Head of caudate nucleus (tissue), 42 donors: ENCODE measurements at places on chromosomes 12 and 14.

- no peak for DNase-seq
Observed at GRCh38 chr14:103347091-103347815, 13.2 kb downstream of the EIF5 start.

- no peak for DNase-seq
Observed at GRCh38 chr14:19947413-19948090, 16.8 kb downstream of the OR4K1 start.

GRCh38 chr12:71432936-71433335 lies 6.7 kb upstream of the LGR5 start:
- no peak for DNase-seq

- DNase-seq: no peak
Observed at GRCh38 chr12:64007853-64008252, 163.4 kb downstream of the SRGAP1 start.

- DNase-seq: no peak
Observed at GRCh38 chr12:68981516-68981915, 48.5 kb upstream of the CPM start.

- peak; percentile 81 for DNase-seq
Observed at GRCh38 chr14:61894452-61895077, 132.3 kb downstream of the SNAPC1 start.

GRCh38 chr14:104786091-104786586 lies 9.4 kb downstream of the AKT1 start:
- DNase-seq: no peak

DNA sequence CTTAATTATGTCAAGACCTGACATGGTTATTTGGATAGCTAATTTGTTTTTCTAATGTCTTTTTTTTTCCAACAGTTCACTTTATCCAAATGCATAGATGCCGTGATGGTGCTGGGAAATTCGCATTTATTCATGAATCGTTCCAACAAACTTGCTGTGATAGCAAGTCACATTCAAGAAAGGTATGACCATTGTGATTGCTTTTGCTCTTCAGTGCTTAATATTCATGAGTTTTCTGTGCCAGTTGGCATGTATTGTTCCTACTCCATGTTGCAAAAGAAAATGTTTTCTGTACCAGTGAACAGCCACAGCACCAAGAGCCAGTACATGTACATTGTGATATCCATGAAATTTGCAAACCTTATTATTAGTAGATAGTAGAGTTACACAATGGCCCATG lies 11.8 kb downstream of the GTF2H3 start:
- DNase-seq: no peak

- no peak for DNase-seq
Observed at GRCh38 chr14:105051182-105052109, 13.8 kb downstream of the GPR132 start.

- peak; percentile 76 for DNase-seq
Observed at GRCh38 chr14:78848234-78848820, 678.2 kb downstream of the NRXN3 start.

GRCh38 chr12:25254271-25254880 lies 3.6 kb upstream of the KRAS start:
- no peak for DNase-seq

GRCh38 chr12:124327362-124328043 lies 32.6 kb downstream of the RFLNA start:
- no peak for DNase-seq

DNA sequence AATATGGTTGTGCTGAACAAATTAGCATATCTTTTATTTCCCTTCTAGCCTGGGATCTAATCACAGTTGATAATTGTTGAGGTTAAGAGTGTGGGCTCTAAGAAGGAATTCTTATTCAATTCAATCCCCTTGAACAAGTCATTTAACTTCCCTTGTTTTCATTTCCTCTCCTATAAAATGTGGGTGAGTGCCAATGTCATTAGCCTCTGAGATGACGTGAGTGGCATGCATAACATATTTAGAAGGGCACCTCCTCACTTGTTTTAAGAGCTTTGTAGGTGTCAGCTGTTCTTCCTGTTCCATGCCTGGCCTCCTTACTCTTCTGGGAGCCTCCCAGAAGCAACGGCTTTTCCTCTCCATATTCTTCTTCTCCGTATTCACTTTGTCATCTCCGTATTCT lies 155.4 kb upstream of the NEDD1 start:
- no peak for DNase-seq

DNA sequence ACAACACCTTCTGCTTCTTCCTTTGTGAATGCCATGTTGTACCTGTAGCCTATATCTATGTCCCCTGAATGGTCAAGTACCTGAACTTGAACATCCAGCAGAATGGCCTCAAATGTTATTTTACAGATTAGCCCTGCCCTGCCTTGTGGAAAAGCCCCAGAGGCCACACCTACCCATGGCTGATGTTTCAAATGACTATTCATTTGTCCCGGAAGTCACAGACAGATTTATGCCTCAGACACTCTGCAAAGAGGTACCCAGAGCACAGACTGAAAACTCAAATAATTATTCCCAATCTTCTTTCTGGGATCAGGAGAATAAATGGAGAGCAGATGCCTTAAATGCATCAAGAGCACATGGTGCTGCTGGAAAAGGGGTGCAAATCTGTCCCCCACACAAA lies 13.0 kb upstream of the DPF3 start:
- no peak for DNase-seq

DNA sequence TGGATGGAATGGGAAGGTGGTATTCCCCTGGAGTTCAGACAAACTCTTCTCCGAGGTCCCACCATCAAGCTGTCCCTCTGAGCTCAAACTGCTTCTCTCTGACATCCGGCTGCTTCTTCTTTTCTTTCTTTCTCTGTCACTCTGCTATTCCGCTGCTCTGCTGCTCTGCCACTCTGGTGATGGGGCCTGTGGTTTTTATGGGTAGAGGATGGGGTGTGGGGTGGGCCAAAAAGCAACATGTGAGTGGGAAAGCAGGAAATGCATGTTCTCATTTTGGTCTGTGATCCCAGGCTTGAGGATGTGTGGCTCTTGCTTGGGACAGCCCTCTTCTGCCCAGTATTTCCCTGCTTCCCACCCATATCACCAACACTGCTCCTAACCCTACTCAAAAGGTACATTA lies 30.6 kb downstream of the CLECL1 start:
- DNase-seq: no peak

DNA sequence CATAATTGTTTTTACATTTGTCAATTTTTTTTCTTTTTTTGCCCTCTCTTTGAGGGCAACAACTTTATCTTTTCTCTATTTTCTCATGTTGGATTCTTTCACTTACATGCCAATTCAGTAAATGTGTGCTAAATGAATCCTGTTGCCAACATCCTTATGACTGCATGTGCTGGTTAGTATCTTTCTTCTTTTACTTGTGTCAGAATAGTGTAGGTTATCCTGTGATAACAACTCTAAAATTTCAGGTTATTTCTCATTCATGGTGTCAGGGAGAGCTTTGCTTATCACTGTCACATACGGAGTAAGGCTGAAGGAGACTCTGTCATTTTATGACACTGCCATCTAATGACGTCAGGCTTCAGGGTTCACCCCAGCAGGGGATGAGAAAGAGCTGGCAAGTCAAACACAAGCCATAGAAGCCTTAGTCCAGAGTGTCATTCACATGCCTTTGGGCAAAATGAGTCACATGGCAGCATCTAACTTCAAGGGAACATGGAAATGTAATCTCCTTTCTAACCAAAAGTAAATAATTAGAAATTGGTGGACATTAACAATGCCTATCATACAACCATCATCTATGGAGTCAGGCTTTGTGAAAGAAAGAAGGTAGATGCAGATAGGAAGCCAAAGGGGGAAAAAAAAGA lies 242.5 kb upstream of the ATP2B1 start:
- no peak for DNase-seq

- no peak for DNase-seq
Observed at GRCh38 chr12:94178882-94179281, 30.5 kb downstream of the PLXNC1 start.

GRCh38 chr12:56040963-56041551 lies 661 bp upstream of the RPS26 start:
- DNase-seq: peak; percentile 15

GRCh38 chr12:96167492-96167891 lies 26.7 kb upstream of the ELK3 start:
- DNase-seq: no peak

DNA sequence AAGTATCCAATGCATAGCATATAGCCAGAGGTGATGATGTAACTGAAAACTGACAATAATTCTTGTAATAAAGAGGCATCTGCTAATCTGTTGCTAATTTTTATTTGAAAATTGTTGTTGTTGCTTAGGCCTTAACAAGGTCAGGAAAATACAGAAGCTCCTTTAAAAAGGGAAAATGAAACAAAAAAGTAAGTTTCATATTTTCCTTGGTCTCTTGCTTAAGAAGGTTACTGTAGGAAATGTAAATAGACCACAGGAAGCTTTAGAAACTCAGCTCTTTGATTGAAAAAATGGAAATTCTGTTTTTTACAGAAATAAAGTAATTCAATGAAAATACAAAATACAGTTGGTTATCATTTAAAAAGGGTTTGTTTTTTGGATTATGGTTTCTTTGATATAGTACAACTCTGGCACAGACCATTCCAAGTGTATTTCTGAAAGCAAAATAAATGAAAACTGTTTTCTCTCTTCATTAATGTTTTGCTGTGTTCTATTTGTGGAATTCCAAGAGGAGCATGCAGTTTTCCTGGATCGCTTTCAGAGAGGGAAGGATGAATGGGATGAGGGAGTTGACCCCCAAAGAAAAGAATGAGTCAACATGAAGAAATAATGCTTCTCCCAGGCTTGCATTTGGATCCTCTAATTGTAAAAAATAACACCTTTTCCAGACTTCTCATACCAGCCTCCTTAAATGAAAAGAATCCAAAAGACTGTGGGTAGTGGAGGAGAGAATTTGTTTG lies 398.0 kb upstream of the FAR2 start:
- no peak for DNase-seq

DNA sequence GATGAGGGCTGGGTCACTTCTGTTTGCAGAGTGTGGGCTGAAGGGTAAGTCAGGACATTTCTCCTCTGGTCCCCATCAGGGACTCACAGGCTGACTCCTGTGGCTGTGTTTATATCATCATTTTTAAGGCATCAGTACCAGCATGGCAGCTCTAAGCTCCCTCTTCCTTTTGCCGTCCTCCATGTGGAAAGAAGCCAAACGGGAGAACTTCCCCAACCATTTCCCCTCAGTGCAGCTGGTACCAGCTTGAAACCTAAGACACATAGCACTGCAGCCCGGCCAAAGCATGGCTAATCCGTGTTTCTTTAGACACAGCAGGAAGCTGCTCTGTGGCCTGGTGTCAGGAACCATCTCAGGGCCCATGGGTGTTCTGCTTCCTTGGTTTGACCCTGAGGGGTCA lies 31.9 kb upstream of the ATP2A2 start:
- no peak for DNase-seq

- no peak for DNase-seq
Observed at GRCh38 chr14:39023939-39024871, 78.8 kb downstream of the SEC23A start.

DNA sequence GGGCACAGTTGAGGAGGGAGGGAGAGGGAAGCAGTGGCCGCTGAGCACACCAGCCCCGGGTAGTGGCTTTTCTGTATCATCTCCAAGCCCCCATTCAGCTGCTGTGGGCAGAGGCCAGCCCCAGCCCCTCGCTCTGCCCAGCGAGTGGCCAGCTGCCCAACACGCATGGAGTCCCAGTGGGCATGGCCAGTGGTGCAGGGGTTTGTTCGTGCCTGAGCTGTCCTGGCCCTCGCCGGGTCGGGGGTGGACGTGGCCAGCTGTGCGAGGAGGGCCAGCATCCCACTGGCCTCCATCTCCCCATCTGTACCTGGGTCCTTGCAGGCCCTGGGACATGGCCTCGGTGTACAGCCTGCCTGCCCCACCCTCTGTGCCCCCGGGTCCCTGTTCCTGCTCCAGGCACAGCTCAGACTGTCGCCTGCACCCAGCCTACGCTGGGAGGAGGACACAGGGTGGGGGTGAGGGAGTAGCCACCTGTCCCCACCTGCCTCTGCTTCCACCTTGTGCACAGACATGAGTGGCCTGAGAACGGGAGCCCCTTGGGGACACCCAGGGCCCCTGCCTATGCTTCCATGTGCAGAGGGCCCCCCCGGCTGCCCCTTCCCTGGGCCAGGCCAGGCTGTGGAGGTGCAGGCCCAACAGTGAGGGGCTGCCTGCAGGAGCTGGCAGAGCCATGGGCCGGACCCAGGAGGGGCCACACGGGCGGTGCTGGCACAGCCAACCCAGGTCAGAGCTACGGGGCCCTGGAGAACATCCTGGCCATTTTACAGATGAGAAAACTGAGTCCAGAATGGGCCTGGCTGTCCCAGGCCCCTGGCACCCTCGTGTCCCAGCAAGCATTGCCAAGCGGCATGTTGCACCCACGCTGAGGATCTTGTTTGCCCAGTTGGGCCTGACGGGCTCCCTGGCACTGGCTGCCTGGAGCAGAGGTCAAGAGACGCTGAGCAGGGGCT lies 4.3 kb downstream of the INF2 start:
- no peak for DNase-seq

- DNase-seq: no peak
Observed at GRCh38 chr12:9343731-9344130, 135.5 kb upstream of the PZP start.

DNA sequence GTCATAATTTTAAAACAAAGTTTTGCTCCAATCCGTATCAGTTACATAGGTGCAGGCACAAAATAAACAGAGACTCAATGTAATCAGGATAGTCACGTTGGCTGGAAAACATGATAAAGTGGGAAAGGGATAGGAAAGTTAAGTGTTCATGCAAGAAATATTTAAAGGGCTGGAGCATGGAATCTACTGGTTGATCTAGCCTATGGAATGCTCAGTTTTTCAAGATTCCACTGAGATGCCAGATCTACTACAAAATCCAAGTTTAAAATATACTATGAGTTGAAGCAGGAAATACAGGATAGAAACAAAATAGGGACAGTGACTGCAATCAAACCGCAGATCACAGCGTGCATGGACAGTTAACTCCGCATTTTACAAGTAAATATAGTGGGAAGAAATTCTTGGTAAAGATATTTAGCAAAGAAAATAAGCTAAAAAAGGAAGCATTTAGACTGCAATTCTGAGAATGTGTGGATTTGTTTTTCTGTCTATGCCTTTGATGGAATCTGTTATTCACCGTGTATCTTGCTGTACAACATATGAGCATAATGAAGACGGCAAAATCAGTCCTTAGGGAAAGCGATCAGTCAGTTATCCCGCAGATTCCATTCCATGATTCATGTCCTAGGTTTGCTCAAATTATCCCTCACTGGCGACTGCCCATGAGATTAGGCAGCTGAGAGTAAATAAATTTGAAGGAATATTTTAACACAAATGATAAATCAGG lies 1044.3 kb downstream of the FLRT2 start:
- DNase-seq: no peak

DNA sequence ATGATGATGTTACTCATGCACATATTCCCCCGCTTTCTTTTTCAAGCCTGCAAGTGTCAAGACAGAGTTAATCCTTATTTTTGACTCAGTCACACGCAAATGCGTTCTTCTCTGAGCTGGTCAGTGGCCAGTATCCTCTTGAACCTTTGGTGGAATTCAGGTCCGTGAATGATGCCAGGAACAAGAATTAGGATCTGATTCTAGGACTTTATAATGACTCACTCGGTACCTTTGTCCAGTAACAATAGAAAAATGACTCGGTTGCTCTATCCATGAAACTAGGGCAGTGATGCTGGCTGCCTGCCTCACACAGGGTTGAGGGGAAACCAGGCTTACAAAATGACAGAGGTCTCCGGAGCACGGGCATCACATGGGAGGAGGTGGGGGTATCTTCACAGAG lies 185.8 kb upstream of the NUDT4 start:
- no peak for DNase-seq

GRCh38 chr14:95218472-95219193 lies 61.3 kb upstream of the DICER1 start:
- no peak for DNase-seq
